ENCODE measurements at places on chromosomes 2 and 18. TPM values are rescaled to one million over a fixed set of nuclear protein-coding genes. Genes with fewer than 3 reads are reported as not detected.

GRCh38 chr2:224711381-224711780 lies 4.8 kb downstream of the CCDC195 start:
- H3K4me1 ChIP-seq, result no peaks in the 10 kb centered on the region
- H3K36me3 ChIP-seq, result no peaks in the 10 kb centered on the region
- no peak for DNase-seq
- H3K27ac ChIP-seq, result no peak overlapping the region
- H3K4me3 ChIP-seq, result no peak overlapping the region

DNA sequence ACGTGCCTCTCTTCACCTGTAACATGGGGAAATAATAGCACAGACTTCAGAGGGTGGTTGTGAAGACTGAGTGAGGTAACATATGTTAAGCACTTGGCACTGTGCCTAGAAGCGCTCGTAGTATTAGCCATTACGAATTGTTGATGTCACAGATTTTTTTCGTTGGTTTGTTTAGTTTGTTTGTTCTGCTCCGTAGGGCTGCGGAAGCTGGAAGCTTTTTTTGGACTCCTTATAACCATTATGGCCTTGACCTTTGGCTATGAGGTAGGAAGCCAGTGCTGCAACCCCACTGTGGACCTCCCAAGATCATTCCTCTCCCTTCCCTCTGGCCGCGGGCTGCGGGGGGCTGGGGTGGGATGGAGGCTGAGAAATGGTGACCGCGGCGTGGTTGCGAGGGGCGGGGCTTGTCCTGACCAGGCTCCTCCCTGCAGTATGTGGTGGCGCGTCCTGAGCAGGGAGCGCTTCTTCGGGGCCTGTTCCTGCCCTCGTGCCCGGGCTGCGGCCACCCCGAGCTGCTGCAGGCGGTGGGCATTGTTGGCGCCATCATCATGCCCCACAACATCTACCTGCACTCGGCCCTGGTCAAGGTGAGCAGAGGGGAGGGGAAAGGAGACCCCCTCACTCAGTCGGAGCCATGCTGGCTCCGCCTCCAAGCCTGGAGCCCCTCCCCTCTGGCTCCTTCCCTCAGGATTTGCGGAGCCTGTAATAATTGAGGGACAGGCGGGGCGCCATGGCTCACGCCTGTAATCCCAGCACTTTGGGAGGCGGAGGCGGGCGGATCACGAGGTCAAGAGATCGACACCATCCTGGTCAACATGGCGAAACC lies 5.5 kb downstream of the SLC11A1 start:
- no peaks in the 10 kb centered on the region for H3K4me1 ChIP-seq
- peak overlapping the region; percentile 56 for H3K4me3 ChIP-seq
- H3K27ac ChIP-seq, result no peak overlapping the region

GRCh38 chr2:17182399-17182798 lies 335.8 kb downstream of the RAD51AP2 start:
- no peak for DNase-seq
- no peaks in the 10 kb centered on the region for H3K27me3 ChIP-seq
- H3K36me3 ChIP-seq, result no peaks in the 10 kb centered on the region
- no peaks in the 10 kb centered on the region for H3K4me1 ChIP-seq
- no peak overlapping the region for H3K27ac ChIP-seq
- H3K4me3 ChIP-seq, result no peak overlapping the region

GRCh38 chr2:123864416-123864815 lies 160.7 kb upstream of the CNTNAP5 start:
- no peaks in the 10 kb centered on the region for H3K27me3 ChIP-seq
- no peak for DNase-seq
- H3K4me3 ChIP-seq, result no peak overlapping the region
- H3K36me3 ChIP-seq, result no peaks in the 10 kb centered on the region

- peaks cover 3% of the 10 kb centered on the region for H3K27me3 ChIP-seq
- no peaks in the 10 kb centered on the region for H3K4me1 ChIP-seq
- H3K27ac ChIP-seq, result no peak overlapping the region
- no peaks in the 10 kb centered on the region for H3K36me3 ChIP-seq
- H3K4me3 ChIP-seq, result no peak overlapping the region
Measured at GRCh38 chr2:225456619-225457260, 57.2 kb downstream of the NYAP2 start.

DNA sequence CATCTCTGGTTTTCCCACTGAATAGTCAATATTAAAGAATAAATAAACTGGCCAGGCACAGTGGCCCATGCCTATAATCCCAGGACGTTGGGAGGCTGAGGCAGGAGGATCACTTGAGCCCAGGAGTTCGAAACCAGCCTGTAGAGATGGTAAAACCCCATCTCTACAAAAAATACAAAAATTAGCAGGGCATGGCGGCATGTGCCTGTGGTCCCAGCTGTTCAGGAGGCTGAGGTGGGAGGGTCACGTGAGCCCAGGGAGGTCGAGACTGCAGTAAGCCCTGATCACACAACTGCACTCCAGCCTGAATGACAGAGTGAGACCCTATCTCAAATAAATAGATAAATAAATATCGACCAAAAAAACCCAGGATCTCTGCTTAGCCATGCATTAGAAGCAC lies 50.2 kb upstream of the BIN1 start:
- no peaks in the 10 kb centered on the region for H3K27me3 ChIP-seq
- no peaks in the 10 kb centered on the region for H3K36me3 ChIP-seq
- H3K4me3 ChIP-seq, result no peak overlapping the region
- no peak overlapping the region for H3K27ac ChIP-seq
- DNase-seq, result no peak
- H3K4me1 ChIP-seq, result peaks cover 38% of the 10 kb centered on the region

GRCh38 chr2:105068387-105068786 lies 30.5 kb downstream of the MRPS9 start:
- H3K4me3 ChIP-seq, result no peak overlapping the region
- no peak overlapping the region for H3K27ac ChIP-seq

DNA sequence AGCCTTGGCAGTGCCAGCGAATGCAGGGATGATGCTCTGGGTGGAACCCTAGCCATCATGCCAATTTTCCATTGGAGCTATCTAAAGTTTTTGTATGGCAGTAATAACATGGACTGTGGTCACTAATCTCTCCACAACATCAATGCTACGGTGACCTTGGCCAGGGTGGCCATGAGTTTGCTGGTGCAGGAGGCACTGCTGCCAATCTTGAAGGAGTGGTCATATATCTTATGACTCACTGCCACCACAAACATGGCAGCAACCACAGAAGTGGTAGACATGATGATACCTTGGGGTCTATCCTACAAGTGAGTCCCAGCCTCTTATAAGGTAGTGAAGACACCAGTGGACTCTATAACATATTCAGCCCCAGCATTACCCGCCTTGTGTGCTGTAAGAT lies 104.6 kb downstream of the EVA1A start:
- H3K4me3 ChIP-seq, result no peak overlapping the region
- no peaks in the 10 kb centered on the region for H3K27me3 ChIP-seq
- 0 out of 2 replicates have a peak, but pooled peaks cover 6% of the 10 kb centered on the region for H3K4me1 ChIP-seq
- no peak overlapping the region for H3K27ac ChIP-seq
- no peaks in the 10 kb centered on the region for H3K36me3 ChIP-seq

DNA sequence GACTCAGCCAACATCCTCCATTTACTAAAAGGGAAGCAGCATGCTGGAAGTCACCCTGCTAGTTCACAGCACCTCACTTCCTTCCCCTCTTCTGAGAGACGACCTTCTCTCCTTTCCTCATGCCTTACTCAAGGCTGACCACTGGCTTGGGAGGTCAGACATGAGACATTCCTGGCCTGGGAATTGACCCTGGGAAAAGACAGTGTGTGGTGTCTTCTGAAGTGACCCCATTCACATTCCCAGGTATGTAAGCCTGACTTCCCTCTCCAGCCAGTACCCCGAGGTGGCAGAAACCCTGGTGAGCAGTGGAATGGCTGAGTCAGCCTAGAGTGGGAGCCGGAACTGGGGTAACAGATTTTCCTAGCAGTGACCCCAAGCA lies 92.4 kb downstream of the PLB1 start:
- no peaks in the 10 kb centered on the region for H3K27me3 ChIP-seq
- no peak for DNase-seq
- H3K4me1 ChIP-seq, result peaks cover 22% of the 10 kb centered on the region
- H3K27ac ChIP-seq, result no peak overlapping the region

DNA sequence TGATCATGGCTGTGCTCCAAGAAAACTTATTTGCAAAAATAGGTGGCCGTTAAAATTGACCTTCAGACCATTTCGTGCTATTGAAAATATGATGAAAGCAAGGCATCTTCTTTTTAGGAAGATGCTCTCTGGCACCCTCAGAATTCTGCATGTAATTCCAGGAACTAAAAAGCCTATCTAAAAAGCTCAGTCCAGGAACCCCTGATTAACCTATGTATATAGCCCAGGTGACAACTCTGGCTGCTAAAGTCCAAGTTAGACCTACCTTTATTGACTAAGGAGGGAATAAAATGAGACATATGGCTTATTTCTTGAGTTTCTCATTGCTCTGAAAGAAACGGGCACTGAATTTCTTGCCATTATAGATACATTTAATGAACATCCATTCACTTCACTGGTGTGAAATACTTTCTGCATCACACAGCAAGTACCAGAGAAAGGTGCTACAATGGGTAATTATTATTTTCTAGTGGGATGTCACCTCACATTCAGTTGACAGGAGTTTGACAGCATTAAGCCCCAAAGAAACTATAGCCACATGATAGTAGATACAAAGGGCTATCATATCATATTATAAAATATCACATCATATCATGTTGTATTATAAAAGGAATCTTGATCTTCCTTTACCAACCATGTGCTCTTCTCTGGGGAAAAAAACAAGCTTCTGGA lies 83.8 kb downstream of the EPHA4 start:
- H3K36me3 ChIP-seq, result no peaks in the 10 kb centered on the region
- no peak overlapping the region for H3K27ac ChIP-seq
- no peak overlapping the region for H3K4me3 ChIP-seq
- no peak for DNase-seq

DNA sequence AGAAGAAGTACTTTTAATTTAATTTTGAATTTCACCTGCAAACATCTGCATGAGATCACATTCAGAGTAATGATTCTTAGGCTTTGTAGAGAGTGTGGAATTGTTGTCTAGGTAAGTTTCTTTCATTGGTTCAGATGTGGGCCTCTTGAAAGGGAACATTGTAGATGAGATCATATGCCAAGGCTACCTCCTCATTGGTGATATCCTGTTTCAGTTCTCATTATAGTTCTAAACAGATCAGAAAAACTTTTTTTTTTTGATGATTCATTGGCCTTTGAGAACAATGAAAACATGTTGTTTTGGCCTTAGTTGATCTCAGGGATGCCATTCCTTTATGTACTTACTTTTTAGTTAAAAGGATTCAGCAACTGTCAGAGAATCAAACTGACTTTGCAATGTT lies 44.5 kb downstream of the EML6 start:
- H3K4me3 ChIP-seq, result no peak overlapping the region
- H3K4me1 ChIP-seq, result peaks cover 30% of the 10 kb centered on the region
- H3K36me3 ChIP-seq, result no peaks in the 10 kb centered on the region

- no peak overlapping the region for H3K4me3 ChIP-seq
- peak; percentile 53 for DNase-seq
- no peak overlapping the region for H3K27ac ChIP-seq
- H3K4me1 ChIP-seq, result no peaks in the 10 kb centered on the region
- H3K36me3 ChIP-seq, result no peaks in the 10 kb centered on the region
Measured at GRCh38 chr18:37435996-37436395, 129.6 kb downstream of the CELF4 start.

GRCh38 chr18:25164211-25164847 lies 187.6 kb downstream of the ZNF521 start:
- H3K27me3 ChIP-seq, result no peaks in the 10 kb centered on the region
- DNase-seq, result peak; percentile 8
- no peaks in the 10 kb centered on the region for H3K36me3 ChIP-seq
- H3K27ac ChIP-seq, result no peak overlapping the region

GRCh38 chr2:197919487-197919886 lies 115.1 kb downstream of the PLCL1 start:
- peaks cover 18% of the 10 kb centered on the region for H3K4me1 ChIP-seq
- H3K4me3 ChIP-seq, result no peak overlapping the region
- no peak for DNase-seq
- no peaks in the 10 kb centered on the region for H3K36me3 ChIP-seq
- no peaks in the 10 kb centered on the region for H3K27me3 ChIP-seq
- no peak overlapping the region for H3K27ac ChIP-seq

- H3K27me3 ChIP-seq, result no peaks in the 10 kb centered on the region
- no peak overlapping the region for H3K4me3 ChIP-seq
- DNase-seq, result no peak
- H3K4me1 ChIP-seq, result no peaks in the 10 kb centered on the region
Measured at GRCh38 chr18:3357516-3357915, 92.5 kb upstream of the TGIF1 start.

- H3K36me3 ChIP-seq, result no peaks in the 10 kb centered on the region
- no peaks in the 10 kb centered on the region for H3K4me1 ChIP-seq
- H3K4me3 ChIP-seq, result no peak overlapping the region
- DNase-seq, result no peak
- no peak overlapping the region for H3K27ac ChIP-seq
Measured at GRCh38 chr2:100623033-100623715, 60.4 kb downstream of the PDCL3 start.

DNA sequence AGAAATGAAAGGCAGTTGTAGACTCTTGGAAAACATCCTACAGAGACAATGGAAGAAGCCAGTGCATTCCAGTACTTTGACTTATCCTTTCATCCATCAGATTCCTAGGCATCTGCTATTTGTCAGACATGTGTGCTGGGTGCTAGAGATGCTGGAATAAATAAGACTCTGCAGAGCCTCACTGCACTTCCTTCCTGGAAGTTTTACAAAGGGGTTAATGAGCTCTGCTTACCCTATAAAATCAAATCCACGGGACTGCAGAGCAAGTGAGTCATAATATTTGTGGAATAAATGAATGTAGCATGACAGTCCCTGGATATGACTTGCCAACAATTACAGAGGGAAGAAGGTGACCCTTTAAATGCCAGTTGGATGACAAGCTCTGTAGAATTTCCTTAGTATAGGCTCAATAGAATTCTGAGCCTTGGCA lies 52.7 kb upstream of the NPAS2 start:
- no peaks in the 10 kb centered on the region for H3K27me3 ChIP-seq
- H3K27ac ChIP-seq, result peak overlapping the region; percentile 19
- H3K36me3 ChIP-seq, result no peaks in the 10 kb centered on the region
- no peak overlapping the region for H3K4me3 ChIP-seq

GRCh38 chr2:29115797-29116781 lies 874 bp downstream of the CLIP4 start:
- H3K27ac ChIP-seq, result peak overlapping the region; percentile 88
- H3K4me1 ChIP-seq, result peaks cover 53% of the 10 kb centered on the region

- DNase-seq, result no peak
- no peaks in the 10 kb centered on the region for H3K36me3 ChIP-seq
Measured at GRCh38 chr18:42131066-42131929, 176.3 kb downstream of the PIK3C3 start.

- no peak overlapping the region for H3K4me3 ChIP-seq
- no peaks in the 10 kb centered on the region for H3K4me1 ChIP-seq
- H3K27ac ChIP-seq, result no peak overlapping the region
- no peaks in the 10 kb centered on the region for H3K27me3 ChIP-seq
- H3K36me3 ChIP-seq, result no peaks in the 10 kb centered on the region
- no peak for DNase-seq
Measured at GRCh38 chr2:158228943-158229508, 127.3 kb downstream of the UPP2 start.

Gene FOXD4L1
- not detected for total RNA-seq

Gene FRZB
- total RNA-seq, result 0.32 TPM

Gene KCNK3
- not detected for total RNA-seq

Gene EVX2
- total RNA-seq, result not detected

Gene TBR1
- 0.97 TPM for total RNA-seq

Gene COL4A3
- total RNA-seq, result not detected

Gene CHRND
- not detected for total RNA-seq

Gene IL36B
- total RNA-seq, result not detected

Gene RNU2-63P
- total RNA-seq, result not detected

Gene ACMSD
- not detected for total RNA-seq

Gene DSEL
- total RNA-seq, result 132 TPM
